ENCODE measurements at places on chromosomes 16 and 17.

GRCh38 chr17:19456016-19456927 is 45.2 kb downstream of the RNF112 start:
- DNase-seq: no peak

DNA sequence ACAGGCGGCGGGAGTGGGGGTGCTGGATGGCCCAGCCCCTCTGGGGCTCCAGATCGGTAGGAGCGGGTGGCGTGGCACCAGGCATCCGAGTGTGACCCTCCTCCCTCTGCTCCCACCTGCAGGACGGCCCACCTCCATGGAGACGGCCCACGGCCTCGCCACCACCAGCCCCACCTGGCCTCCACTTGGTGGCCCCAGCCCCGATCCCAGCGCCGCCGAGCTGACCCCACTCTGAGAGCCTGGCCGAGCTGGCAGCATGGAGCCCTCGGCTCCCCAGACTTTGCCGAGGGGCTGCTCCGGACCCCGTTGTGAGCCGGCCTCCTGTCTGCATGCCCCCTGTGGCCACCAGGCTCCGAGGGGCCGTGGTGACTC is 4.7 kb upstream of the NUDT16L1 start:
- DNase-seq: no peak

DNA sequence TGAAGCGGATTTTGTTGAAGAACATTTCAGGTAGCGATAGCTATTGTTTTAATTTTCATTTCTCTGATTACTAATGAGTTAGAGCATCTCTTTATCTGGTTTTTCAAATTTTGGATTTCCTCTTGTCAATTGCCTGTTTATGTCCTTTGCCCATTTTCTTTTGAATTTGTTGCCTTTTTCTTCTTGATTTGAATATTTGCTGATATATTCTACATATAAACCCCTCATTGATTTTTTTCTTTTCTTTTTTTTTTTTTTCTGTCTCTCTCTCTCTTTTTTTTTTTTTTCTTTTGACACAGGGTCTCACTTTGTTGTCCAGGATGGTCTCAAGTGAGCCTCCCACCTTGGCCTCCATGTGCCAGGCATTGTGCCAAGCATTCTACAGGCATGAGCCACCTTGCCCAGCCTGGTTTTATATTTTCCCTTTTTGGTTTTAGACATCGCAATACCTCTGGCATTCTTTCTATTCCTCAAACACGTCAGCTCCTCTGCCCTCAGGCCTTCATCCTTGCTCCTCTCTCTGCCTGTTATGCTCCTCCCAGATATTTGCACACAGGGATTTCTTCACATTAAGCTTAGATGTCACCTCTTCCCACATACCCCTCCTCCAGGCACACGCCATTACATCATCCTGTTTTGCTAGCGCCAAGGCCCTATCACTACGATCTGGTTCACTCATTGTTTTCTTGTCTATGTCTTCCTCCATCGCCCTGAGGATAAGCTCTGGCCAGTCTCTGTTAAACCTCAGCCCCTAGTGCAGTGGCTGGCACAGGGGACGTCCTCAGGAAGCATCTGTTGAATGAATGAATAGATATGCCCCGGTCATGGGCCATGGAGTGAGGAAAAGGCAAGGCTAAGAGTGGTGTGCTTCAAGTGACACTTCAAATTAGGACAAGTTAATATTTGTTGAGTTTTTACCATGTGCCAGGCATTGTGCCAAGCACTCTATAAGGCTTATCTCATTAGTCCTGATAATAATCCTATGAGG is 8.6 kb downstream of the SARM1 start:
- DNase-seq: no peak

GRCh38 chr16:1121601-1122397 is 25.8 kb upstream of the C1QTNF8 start:
- no peak for DNase-seq

DNA sequence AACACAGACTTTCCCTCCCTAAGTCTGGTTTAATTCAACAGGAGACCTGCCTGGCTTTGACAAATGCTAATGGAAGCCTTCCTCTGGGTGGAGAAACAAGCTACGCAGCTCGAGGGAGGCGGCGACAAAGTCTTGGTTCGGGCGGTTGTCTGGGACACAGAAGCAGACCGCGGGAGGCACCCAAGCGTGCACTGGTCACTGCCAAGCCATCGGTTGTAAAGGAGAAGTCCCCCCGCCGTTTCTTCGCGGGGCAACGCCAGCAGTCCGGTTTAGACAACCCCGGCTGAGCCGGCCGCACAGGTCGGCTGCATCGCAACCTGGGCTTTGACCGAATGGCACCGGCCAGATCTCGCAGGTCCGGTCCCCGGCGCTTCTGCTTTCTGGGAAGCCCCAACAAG is 586 bp downstream of the GLYR1 start:
- DNase-seq: peak; percentile 56
